ENCODE measurements at places on chromosomes 16 and 17.

- no peak for DNase-seq
Observed at GRCh38 chr16:88466175-88466862, 13.2 kb downstream of the ZFPM1 start.

- no peak for DNase-seq
Observed at GRCh38 chr16:2071454-2072202, 23.8 kb downstream of the TSC2 start.

DNA sequence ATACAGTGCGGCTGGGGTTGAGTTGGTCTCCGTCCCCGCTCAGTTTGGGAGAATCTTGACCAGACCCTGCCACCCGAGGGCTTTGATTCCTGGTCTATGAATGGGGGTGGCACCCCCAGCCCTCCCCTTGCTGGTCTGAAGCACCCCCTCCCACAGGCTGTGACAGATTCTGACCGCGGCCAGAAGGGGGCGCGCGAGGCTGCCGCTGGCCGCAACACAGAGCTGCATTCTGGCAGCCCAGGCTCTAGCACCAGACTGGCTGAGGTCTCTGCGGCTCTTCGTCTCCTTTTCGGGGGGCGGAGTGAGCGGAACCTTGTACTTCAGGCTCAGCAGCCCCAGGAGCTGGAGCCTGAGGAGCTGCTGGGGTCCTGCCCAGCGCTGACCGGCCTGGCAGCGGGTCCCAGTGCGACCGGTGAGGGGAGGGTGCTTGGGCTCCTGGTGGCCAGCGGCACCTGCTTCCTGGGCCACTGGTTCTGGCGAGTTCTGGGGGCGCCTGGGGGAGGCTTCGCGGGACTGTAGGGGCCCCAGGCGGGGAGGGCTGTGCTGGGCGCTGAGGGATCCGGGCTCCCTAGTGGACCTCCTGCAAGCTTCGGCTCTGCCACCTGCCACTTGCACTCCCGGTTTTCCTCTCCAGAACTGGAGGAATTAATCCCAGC, 1011.6 kb downstream of the KCNJ18 start:
- DNase-seq: no peak

GRCh38 chr17:79925242-79925957, 86.2 kb upstream of the CBX4 start:
- no peak for DNase-seq

DNA sequence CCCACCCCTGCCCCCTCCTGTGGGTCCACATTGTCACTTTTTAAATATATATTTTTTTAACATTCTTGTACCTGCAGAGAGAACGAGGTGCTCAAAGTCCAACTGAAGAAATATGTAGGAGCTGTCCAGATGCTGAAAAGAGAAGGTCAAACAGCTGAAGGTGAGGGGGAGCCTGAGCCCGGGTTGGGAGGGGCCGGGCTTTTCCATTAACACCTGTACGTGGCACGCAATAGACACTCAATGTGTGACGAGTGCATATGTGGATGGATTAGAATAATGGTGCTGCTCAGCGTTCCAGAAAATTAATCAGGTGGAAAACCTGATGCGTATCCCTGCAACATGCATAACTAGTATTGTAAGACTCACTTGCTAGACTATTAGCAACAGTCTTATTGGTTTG, 223.0 kb downstream of the SNX29 start:
- no peak for DNase-seq

GRCh38 chr17:42406615-42407288, 16.3 kb downstream of the CAVIN1 start:
- DNase-seq: no peak

GRCh38 chr16:53159781-53160436, 105.1 kb downstream of the CHD9 start:
- DNase-seq: peak; percentile 24

DNA sequence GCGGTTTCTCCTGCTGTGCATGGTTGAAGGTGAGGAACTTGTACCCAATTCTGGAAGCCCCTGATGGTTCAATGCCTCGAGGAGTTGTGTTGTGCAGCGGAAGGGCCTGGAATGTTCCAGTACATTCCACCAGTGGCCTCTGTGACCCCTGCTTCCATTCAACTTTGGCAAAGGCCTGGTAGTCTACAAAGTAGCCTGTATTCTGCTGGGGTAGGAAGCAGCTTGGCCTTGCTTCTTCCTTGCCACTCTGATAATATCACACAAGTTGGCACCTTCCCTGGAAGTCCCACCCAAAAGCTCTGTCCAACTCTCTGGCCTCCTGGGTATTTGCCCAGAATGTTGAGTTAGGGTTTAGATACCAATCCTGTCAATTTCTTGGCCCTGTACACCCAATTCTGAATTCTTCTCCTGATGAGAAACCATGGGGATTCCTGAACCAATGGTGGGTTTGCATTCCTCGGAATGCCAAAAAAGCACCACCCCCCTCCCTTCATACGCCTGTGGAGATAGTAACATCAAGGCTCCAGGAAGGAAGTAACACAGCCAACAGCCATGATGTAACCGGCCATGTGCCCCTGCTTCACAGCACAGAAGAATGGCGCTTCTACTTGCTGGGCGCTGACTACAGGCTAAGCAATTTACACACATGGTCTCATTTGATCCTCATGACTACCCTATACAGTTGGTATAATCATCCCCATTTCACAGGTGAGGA, 11.8 kb upstream of the FAM117A start:
- no peak for DNase-seq

- DNase-seq: no peak
Observed at GRCh38 chr17:21295036-21295952, 10.8 kb downstream of the MAP2K3 start.

DNA sequence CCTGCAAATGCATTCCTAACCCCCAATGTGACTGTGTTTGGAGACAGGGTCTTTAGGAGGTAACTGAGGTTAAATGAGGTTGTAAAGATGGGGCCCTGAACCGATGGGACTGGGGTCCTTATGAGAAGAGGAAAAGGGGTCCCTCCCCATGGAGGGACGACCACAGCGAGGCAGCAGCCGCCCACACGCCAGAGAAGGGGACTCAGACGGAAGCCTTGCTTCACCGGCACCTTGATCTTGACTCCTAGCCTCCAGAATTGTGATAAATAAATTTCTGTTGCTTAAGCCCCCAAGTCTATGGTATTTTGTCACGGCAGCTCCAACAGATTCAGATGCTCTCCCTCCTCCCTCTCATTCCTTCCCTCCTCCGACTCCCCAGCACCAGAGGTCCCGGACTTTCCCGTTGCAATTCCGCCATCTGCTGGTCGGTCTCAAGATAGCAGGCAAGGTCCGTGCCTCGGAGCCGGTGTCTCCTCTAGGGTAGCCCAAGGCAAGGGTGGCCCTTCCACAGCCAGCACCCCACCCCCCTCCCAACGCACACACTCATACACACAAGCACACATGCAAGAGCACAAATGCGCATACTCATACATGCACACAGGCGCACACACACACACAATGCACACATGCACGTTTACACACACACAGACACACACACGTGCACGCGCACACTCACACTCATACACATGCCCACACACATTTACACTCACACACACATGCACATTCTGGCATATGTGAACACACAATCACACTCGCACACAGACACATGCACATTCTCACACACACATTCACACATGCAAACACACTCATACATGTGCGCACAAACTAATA, 23.1 kb upstream of the C16orf78 start:
- DNase-seq: peak; percentile 17

All from smooth muscle cell of the brain vasculature (primary cell).